Endothelial cell of umbilical vein (primary cell): ENCODE measurements at places on chromosomes 5 and 9.

- DNase-seq = no peak
These were observed 63.2 kb downstream of the TTLL11 start for GRCh38 chr9:122029898-122030297.

DNA sequence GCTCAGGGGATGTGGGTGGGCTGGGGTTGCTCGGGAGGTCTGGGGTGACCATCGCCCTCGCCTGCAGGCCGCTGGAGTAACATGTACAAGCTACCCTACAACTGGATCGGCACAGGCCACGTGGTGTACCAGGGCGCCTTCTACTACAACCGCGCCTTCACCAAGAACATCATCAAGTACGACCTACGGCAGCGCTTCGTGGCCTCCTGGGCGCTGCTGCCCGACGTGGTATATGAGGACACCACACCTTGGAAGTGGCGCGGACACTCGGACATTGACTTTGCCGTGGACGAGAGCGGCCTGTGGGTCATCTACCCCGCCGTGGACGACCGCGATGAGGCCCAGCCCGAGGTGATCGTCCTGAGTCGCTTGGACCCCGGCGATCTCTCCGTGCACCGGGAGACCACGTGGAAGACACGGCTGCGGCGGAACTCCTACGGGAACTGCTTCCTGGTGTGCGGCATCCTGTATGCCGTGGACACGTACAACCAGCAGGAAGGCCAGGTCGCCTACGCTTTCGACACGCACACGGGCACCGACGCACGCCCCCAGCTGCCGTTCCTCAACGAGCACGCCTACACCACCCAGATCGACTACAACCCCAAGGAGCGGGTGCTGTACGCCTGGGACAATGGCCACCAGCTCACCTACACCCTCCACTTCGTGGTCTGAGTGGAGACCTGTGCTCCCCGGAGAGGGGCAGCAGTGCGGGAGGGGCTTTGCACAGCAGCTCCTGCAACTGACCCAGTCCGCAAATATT lies 33.0 kb downstream of the OLFML2A start:
- DNase-seq = no peak

DNA sequence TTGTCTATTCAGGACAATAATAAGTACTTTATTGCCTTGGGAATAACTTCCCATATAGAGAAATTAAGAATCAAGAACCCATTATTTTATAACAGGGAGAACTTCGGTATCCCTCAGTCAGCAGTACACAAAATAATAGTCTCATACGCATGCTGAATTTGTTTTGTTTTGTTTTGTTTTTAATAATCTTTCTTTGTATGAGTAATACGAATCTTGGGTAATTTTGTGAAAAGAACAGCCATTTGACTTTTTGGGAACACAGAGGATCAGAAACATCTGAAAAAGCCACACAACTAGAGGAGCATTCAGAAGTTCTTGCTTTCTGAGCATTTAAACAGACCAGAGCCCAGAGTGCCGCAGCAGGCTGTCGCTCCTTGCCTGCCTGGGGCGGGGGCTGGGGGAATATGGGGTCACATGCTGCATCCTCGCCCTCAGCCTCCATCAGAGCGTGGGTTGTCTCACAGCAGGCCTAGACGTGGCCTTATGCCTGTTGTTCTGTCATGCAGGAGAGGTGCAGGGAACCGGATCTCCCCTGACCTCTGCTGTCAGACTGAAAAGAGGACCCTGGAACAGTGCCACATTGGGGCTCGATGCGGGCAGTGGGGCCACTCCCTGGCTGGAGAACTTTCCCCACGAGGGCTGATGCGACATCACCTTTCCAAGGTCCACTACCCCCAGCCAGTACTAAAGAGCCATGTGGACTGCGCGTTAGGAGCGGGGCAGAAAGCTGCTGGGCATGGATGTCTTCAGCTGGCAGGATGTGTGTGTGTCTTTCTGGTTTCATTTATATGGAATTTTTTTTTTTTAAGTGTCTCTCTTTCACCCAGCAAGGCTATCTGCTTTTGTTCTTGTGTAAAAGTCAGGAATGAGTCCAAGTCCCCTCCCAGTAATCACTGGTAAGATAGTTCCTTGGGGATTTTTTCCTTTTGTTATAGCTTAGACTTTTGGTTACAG lies 133.4 kb upstream of the OTULINL start:
- peak; percentile 48 for DNase-seq

DNA sequence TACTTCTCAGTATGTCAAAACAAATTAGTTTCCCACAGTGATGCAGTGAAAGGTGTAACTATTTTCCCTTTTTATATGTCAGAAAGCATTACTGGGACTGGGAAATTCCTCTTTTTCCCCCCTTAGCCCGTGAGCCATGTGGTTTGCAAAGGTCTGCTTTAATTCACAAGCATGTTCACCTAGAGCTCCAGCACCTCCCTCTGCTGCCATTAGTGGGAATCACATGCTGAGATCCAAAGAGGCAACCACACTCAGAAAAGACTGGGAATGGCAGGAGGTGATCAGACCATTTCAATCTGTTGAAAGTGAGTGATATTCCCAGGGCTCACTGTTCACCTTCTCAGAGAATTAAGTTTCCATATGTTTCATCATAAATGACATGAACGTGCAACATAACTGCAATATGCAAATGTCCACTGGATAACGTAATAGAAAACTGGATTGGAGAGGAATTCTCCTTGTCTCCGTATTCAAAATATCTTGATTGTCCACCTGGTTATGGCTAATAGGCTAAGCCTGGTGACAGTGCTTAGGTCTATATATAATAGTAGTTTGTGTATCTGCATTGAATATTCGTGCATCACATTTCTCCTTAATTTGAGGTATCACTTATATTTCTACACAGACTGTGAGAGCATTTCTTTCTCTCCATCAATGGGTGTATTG lies 703.5 kb upstream of the WWC1 start:
- no peak for DNase-seq

- no peak for DNase-seq
These were observed 169.4 kb upstream of the ZNF462 start for GRCh38 chr9:106693558-106693957.

DNA sequence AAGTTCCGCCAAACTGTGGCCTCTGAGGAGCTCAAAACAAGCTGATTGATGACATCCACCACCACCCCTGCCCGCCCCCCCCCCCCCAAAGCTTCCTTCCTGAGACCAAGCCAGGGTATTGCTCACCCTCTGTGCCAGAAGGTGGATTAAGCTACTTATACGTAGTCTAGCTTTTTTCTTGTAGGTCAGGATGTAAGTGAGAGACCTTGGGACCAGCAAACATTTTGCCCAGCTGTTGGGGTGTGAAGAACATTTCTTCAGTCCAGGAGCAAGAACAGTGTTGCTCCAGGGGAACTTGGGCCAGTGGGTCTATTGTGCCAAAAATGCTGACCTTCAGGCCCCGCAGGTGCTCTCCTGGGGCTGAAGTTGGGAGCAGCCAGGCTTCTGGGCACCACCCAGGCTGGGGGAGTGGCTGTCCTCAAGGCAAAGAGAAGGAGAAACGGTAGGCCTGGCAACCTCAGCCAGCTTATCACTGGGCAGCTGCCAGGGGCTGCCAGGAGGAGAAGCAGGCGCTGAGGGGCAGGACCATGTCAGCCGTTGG lies 18.0 kb downstream of the NEURL1B start:
- DNase-seq = no peak

DNA sequence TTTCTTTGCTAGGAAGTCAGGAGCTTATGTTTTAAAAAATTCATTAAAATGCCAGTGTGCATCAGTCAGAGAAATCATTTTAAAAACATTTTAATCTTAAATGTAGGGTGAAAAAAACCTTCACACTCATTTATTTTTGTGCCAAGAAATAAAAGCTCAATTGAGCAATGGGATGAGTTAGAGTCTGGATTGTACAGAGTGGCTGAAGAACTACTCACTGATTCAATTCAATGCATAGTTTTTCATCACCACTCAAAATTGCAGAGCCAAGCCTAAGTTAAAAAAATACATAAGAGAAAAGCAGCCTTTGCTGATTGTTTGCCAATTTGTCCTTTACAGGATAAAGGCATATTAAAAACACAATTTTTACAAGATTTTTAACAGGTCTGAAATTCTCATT lies 168.2 kb upstream of the DMRTA1 start:
- DNase-seq = no peak

- DNase-seq = peak; percentile 24
These were observed 19.2 kb downstream of the SH3TC2 start for GRCh38 chr5:149043641-149044040.

DNA sequence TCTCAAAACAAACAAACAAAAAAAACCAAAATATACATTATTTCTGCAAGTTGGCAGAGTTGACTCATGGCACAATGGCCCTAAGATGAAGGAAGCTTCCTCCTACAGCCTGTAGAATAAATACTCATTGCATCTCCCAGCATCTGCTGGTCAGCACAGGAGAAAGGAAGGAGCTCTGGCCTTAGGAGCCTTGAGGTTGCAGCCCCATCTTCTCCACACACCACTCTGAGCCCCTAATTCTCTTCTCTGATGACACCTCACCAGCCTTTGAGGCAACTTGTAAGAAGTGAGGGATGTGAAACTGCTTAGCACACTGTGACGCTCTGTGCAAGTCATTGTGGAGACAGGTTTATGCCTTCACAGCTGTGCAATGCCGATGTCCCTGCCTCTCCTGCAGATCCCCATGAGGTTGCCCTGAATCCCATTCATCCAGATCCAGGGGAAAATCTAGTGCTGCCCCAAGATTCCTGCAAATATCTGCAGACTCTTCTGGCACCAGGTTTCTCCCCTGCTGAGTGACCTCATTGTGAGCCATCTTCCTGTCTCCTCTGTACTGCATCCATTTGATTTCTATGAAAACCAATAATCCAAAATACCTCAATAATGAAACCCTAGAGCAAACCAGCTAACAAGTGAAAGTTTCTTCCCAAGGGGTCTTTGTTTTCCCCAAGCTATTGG lies 65.3 kb upstream of the TGFBR1 start:
- DNase-seq = no peak

DNA sequence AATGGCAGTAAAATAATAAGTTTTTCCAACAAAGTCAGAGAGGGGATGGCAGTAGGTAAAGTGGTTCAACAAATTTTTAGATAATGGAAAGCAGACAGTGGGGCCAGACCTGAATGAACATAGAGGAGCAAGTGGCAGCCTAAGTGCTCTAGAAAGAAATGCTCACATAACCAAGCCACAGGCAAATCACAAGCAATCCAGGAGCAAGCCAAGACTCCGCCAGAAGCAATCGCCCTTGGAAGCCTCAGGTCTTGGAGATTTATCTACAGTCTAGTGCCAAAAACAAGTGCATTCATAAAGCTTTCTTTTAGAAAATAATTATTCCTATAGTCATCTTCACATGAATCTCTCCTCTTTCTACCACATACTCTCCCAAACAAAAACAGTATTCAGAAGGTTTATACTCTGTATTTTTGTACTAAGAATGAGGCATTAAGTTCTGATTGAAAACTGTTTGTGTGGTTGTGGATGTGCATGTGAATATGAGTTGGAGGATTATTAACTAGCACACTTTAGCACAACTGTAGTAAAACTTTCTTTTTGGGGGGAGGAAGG lies 375.5 kb downstream of the CDH9 start:
- DNase-seq = no peak

DNA sequence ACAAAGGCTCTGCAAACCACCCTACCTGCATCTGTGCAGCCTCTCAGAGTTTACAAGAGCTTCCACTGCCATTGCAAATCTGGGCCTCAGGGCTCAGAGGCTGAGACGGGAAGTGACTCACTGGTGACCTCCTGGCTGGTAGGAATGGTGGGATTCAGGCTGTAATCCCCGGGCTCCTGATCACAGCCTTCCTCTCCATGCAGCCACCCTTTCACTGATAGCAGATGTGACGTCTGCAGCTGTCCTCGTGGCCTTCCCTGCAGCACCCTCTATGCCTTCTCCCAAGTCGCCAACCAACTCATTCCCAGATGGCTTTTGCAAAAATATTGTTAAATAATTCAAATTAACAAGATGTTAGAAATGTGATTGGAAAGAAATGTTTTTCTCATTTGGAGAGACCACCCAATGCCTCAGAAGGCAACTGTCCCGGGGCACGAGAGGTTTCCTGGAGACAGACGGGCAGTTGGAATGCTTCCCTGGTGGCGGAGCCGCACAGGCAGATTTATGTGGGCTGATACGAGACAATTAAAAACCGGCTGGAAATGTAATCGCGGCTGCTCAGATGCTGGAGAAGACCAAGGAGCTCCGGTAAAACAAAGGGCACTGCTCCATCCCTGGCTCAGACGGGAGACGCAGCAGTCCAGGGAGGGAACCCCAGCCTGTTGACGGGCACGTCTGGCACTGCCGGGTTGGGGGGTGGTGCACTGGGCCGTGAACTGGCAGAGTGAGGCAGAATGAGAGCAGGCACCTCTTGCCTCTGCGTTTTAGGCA lies 34.4 kb upstream of the SLC25A51 start:
- DNase-seq = peak; percentile 90

DNA sequence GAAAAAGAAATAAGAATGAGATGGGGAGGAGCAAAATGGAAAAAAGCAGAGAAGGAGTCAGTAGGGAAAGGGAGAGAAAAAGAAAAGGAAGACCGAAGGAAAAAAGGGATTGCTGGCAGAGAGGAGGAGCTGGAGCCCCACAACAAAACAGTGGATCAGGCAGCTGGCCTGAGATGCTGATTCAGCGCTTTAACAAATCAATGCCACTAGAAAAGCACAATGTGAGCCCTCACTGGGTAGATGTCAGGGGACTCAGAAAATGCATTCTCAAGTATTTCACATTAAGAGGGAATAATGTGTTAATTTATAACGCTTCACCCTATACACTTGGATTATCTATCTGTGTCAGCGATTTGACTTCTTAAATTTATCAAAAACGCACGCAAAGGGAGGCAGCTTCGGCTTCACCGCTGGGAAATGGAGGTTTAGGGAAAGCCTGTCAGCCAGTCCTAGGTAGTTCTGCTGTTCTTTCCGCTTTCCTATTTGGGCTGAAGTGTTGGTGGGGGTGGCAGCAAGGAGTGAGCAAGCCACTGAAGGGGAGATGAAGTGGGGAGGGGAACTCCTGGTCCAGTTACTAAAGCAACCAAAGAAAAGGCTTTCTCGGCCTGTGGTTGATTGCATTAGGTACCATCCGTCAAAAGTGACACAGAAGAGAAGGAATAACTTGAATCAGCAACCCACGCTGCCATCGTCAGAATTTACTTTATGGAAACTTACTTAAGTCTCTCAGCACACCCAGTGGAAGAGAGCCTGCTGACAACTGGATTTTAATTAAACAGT lies 161.6 kb downstream of the BNC2 start:
- DNase-seq = peak; percentile 61

DNA sequence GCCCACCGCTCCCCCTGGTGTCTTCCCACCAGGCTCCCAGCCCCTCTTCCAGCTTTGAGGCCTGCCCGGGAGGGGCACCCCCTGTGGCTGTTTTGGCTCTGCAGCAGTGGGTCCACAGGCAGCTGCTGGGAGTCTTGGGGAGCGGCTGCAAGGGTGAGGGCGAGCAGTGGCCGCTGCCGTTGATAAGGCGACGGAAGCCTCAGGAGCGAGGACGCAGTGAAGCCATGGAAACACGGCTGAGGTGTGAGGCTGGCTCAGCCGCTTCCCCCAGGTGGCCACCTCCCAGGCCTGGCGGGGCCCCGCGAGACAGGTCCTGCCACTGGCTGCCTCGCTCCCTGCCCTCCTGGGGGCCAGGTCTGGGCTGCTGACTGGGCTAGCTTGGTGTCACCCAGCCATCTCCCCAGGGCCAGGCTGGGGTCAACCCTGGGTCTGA lies 41.5 kb downstream of the CXXC5 start:
- DNase-seq = no peak

- no peak for DNase-seq
These were observed 22.9 kb upstream of the PPIC start for GRCh38 chr5:123059455-123059854.
